ENCODE measurements at places on chromosomes 5 and 9. TPM values are rescaled to one million over a fixed set of nuclear protein-coding genes. Genes with fewer than 3 reads are reported as not detected.

DNA sequence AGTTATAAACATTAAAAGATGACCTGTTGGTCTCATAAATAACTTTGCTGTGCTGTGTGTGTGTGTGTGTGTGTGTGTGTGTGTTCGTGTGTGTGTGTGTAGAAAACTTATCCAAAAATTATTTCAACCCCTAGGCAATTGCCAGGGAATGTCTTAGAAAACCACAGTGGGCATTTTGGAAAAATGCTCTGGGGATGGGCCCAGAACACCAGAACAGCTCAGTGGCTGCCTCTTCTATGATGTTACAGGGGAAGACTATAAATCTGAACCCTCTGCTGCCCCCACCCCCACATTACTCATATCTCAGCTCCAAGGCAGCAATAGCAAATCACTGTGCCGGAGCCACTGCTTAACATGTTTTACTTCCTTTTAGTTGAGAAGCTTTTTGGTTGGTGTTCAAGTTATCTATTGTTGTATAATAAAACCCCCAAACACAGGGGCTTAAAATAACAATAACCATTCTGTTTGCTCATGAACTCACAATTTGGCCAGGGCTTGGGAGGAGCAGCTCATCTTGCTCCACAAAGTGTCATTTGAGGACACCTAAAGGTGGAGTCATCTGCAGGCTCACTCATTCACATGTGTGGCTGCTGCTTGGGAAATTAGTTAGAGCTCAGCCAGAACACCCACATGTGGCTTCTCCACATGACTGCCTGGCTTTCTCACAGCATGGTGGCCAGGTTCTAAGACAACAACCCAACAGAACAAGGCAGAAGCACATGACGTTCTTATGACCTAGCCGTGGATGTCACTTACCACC, 40.4 kb downstream of the ACTBL2 start:
- DNase-seq = no peak

OR1L4 gene
- total RNA-seq = not detected

GRCh38 chr5:115417076-115417475, 120.6 kb upstream of the CCDC112 start:
- DNase-seq = no peak

- no peak for DNase-seq
Observed at GRCh38 chr5:75648712-75649111, 37.5 kb downstream of the ANKDD1B start.

IFNA16 gene
- not detected for total RNA-seq

LTC4S gene
- total RNA-seq = 8.3 TPM

LMBRD2 gene
- 39.1 TPM for total RNA-seq

- no peak for DNase-seq
Observed at GRCh38 chr5:36904677-36905076, 28.1 kb downstream of the NIPBL start.

NUTM2G gene
- total RNA-seq = not detected

All from dorsolateral prefrontal cortex (tissue), 122 donors.